ENCODE measurements at places on chromosomes 13 and 19.

- DNase-seq: no peak
Observed at GRCh38 chr13:69601661-69602060, 506.0 kb upstream of the ATXN8OS start.

GRCh38 chr19:58097781-58098681 lies at the start of gene ZSCAN18:
Gene ZSCAN18, minus strand, starts transcription at chr19:58098231. Its CDS starts 7,964 bp downstream, at chr19:58090267.
- peak; percentile 98 for DNase-seq

GRCh38 chr13:80227645-80228044 lies 113.3 kb downstream of the SPRY2 start:
- DNase-seq: no peak

GRCh38 chr13:59038824-59039223 lies 1124.9 kb downstream of the DIAPH3 start:
- DNase-seq: no peak

DNA sequence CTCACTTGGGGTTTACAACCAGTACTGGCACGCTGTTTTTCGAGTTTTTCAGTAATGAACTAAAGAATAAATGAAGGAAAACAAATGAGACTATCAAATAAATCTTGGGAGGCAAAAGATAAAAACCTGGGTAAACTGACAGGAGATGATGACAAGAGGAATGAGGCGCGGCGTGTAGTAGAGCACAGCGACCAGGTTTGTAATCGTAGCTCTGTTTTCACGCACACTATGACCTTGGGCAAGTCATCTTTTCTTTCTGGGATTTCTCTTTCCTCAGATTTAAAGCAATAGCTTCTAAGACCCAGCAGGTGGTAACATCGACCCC lies 419 bp downstream of the MRPS31 start:
- DNase-seq: no peak

DNA sequence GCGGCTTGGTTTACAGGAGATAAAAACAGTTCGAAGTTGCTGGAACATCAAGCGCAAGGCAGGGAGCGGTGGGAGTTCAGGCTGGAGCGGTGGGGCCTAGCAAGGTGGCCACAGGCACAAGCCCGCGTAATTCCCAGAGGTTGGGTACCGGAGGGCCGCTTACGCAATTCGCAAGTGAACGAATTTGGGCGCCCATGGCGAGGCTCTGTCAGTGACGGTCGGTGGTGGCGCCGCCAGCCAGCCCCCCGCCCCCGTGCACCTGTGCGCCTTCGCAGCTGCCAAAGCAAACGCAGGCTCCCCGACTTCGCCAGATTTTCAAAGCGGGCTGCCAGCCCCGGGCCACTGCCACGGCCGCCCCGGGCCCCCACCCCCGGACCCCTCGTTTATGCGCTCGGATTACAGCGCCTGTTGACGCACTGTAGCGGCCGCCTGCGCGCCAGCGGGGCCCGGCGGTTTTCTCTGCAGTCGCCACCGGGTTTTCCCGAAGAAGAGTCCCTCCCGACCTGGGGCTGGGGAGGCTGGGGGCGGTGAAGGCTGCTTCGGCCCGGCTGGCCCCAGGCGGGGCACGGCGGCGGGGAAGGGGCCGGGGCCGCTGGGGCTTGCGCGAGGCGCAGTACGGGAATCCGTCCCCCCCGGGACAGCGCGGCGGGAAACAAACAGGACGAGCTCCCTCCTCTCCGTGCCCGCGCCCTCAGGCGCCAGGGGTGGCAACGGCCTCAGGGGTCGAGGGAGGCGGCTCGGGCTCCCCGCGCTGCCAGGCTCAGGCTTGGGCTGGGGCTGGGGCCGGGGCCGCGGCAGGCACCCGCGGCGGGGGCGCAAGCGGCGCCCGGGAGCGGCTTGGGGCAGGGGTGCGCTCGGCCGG lies 709 bp downstream of the N4BP2L1 start:
- peak; percentile 58 for DNase-seq

GRCh38 chr13:93853912-93854311 lies 625.6 kb downstream of the DCT start:
- DNase-seq: no peak

DNA sequence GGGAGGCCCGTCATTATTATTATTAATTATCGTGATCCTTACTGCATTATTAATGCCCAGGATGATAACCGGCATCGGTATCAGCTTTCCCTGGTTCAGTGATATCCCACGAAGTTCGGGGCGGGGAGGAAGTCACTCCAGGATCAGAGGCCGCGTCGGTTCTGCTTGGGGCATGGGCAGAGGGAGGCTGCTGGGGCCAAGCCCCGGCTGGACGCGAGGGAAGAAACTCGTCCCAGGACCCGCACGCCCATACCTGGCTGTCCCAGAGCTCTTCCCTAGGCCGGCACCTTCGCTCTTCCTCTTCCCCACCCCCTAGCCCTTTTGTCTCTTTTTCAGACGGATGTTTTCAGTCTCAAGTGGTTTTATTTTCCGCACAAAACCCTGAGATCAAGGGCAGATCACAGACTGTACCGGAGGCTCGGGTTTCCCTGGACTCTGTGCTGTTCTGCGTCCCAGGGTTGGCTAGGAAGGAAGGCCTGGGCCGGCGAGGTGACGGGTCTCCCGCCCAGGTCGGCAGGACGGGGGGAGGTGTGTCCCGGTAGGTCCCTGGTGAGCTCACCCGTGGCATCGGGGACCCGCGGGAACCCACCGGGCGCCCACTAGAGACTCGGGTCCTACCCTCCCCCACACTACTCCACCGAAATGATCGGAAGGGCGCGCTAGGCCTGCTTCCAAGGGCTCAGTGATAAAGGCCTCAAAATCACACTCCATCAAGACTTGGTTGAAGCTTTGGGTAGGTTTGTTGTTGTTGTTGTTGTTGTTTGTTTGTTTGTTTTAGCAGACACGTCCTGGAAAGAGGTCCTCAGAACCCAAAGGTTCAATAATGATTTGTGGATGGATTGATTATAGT lies 7.9 kb downstream of the ZIC2 start:
- no peak for DNase-seq

DNA sequence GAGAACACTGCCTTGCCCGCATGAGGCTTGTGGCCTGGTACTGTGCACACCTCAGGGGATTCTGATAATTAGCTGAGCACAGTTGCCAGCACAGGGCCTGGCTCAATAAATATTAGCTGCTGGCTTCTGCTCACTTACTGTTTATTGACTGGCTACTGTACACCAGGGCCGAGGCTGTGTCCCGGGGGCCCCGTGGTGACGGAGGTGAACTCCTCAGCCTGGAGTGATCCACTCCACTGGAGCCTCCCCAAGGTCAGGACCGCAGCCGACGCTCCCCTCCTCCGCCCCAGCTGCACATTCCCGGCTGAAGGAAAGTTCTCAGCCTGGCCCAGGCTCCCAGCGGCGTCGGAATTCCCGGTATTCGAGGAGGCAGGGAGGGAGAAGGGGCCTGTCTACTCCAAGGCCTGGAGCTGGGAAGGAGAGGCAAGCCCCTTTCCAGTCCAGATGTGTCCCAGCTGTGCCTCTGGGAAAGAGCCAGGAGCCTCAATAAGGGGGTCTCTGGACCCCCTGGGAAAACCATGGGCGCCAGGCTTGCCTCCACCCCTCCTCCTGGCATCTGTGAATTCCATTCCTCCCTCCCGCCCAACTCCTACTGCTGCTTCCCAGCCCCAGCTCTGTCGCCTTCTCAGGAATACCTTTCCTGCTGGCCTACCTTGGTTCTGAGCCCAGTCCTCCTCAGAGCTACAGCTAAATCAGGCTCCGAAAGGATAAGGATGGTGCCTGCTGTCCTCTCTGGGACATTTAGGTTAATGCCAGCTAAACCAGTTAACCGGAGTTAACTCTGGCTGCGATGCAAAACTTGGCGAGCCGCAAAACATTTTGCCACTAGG lies 7.3 kb downstream of the RPS16 start:
- DNase-seq: no peak

GRCh38 chr13:75518439-75519088 lies 19.1 kb downstream of the COMMD6 start:
- no peak for DNase-seq

DNA sequence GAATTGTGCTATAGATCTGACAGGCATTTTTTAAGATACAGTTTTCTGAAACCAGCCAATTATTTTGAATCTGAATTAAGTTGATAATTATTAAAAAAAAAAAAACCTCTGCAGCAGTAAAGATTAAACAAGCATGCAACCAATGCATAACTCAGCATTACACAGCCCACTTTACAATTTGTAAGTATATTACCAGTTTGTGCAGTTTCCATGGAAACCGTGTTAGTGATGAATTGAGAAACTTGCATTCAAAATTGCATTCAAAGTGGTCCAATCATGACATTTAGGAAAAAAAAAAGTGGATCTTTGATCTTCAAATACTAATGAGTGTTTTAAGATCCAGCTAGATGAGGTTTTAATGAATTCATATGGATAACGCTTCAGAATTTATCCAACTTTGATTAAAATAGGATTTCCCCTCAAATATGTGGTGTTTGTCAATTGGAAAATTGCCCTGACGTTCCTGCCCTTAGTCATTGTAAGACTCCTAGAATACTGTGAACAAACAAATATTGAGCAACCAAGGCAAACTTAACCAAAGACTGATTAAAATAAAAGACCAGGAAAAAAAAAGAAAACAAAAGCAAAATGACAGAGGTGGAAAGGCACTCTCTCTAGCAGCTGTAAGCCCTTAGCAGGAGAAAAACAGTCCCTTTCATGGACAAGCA lies 314.8 kb upstream of the MAB21L1 start:
- no peak for DNase-seq

GRCh38 chr19:2080336-2080988 lies 15.7 kb downstream of the MOB3A start:
- DNase-seq: no peak

- DNase-seq: no peak
Observed at GRCh38 chr13:66528180-66528579, 702.0 kb downstream of the PCDH9 start.

DNA sequence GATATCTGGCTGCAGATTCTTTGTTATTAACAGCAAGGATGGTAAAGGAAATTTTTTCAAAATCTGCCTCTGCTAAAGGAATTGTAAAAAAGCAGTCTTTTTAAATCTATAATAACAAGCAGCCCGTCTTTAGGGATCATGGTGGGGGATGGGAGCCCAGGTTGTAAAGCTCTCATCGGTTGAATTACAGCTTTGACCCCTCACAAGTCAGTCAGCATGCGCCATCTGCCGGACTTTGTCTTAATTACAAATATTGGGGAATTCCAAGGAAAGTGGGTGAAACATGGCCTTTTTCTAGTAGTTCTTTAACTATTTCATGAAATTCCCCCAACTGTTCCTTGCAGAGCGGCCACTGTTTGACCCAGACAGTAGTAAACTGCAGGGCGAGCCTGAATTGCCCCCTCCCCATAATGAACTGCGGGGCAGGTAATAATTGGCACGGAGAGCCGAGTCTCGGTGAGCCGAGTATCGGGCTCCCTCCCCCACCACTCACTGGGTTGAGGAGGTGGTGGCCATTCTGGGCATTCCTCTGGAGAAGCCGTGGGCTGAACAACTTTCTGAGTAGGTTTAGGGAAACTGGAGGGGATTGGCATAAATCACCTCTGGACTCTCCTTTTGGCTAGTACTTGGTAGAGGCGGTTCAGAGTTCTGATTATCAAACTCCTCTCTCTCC lies 11.6 kb downstream of the ZNF578 start:
- DNase-seq: no peak

- DNase-seq: no peak
Observed at GRCh38 chr13:99208185-99208584, 7.5 kb downstream of the UBAC2 start.

DNA sequence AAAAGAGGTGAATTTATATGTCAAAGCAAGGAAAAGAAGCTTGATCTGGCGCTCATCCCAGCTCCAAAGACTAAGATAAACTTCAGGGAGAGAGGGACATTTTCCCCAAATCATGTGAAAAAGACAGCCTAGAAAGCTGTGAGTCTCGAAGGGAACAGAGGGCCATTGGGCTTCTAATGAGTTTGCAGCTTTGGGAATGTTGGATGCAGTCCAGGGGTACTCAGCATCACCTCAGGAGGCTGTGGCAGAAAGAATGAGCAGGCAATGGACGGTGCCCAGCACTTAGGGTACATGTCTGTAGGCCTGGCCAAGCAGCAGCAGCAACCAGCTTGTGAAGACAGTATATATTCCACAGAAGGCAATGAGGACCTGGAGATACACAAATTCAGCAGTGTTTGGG lies 25.7 kb upstream of the WASF3 start:
- no peak for DNase-seq

- DNase-seq: peak; percentile 73
Observed at GRCh38 chr13:46172531-46172991, 9.4 kb downstream of the LCP1 start.

DNA sequence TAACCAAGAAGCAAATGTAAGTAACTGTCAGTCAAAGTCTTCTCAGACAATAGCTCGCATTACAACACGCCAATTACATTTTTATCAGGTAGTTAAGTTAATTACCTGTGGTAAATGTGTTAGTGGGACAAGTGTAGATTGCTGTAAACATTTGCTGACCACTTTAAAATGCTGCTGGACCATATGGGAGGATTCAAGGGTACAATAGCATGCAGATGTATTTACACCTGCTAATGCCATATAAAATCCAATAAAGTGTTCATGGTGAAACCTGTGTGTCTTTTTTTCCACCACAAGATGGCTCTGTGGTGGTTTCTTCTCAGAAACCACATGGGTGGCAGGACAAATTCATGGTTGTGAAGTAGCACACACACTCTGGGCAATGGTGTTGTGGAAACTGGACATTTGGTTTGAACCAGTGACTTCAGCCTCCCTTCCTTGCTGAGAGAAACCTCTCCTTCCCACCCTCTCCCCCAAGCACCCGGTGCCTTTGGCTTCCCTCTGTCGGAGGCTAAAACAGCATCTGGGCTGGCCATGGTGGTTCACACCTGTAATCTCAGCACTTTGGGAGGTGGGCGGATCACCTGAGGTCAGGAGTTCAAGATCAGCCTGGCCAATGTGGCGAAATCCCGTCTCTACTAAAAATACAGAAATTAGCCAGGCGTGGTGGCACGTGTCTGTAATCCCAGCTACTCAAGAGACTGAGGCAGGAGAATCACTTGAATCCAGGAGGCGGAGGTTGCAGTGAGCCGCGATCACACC lies 18.1 kb upstream of the GTF3A start:
- DNase-seq: peak; percentile 66

DNA sequence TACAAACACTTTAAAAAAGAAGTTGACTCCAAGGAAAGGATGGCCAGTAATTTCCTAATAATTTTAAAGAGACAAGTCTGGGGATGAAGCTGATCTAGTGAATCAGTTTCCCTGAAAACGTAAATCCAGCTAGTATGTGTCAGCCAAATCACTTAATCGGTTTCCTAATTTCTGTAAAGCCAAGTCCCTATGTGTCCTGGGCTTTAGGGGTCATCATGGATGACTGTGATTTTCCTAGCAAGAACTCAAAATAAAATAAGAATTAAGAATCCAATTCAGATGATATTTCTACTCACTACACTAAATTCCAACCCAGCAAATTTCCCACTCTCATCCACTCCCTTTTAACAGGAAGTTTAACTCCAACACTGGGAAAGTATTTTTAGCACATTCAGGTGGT lies 35.9 kb downstream of the ELF1 start:
- DNase-seq: no peak

DNA sequence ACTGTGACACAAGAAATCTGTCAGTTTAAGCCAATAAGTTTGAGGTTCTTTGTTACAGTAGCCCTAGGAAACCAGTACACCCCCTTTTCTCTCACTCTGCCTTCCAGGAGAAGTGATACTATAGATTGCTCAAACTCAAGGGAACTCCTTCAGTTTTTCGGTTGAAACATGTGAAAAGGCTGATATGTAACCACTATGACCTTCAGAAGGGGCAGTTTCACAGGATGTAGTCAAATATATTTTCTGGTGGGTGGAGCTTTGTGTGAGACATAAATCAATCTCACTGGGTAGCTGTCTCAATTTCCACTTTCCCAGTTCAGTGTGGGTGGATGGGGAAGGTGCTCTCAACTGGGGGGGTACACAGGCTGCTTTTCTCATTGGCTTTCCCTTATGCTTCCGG lies 41.7 kb downstream of the HTR2A start:
- DNase-seq: no peak

GRCh38 chr13:64819081-64819480 lies 2411.1 kb downstream of the PCDH9 start:
- no peak for DNase-seq

Data from CD4-positive, alpha-beta T cell treated with Interleukin-12 subunit alpha and Interleukin-12 subunit beta, for 1 hour (primary cell).